NCI-H460 (cell line): ENCODE measurements at places on chromosomes 1 and 21. TPM values are rescaled to one million over a fixed set of nuclear protein-coding genes. Genes with fewer than 3 reads are reported as not detected.

- no peak for DNase-seq
These were observed 8.6 kb downstream of the BEND5 start for GRCh38 chr1:48767975-48768510.

GRCh38 chr1:156251527-156251926 lies 3.7 kb upstream of the PAQR6 start:
- no peak for DNase-seq

The PROX1 gene
- total RNA-seq: 0.12 TPM in 2 replicates

The PEX14 gene
- 9.6 and 12.2 TPM in 2 replicates for total RNA-seq

- DNase-seq: no peak
These were observed 42.3 kb downstream of the CC2D1B start for GRCh38 chr1:52323731-52324130.

DNA sequence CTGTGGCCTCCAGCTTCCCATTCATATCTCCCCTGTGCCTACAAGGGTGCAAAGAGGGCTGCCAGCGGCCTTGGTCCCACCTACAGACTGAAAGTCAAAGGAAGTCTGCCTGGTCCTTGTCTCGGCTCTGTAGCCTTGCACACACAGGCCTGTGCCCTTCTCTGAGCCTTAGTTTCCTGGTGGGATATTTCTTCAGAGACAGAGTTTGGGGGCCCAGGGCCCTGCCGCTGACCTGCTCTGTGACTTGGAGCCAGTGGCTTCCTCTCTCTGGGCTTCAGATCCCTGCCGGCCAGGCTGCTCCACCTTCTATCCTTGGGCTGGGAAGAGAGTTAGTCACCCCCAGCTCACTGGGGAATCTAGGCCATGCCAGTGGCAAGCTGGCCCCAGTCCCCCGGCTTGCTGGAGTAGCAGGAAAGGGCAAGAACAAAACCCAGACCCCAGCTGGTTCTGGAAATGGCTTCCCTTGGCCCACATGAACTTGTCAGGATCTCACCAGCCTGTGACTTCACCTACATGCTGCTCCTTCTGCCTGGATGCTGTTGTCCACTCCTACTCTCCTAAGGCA lies 1.0 kb upstream of the TMEM61 start:
- no peak for DNase-seq

The TGFBR3 gene
- total RNA-seq: 10.0 and 11.3 TPM in 2 replicates
